ENCODE measurements at places on chromosomes 7 and 10.

- DNase-seq: no peak
Observed at GRCh38 chr7:93883078-93883916, 7.3 kb downstream of the TFPI2 start.

GRCh38 chr10:19970717-19971116 is 154.5 kb downstream of the PLXDC2 start:
- DNase-seq: no peak

GRCh38 chr10:44811072-44811471 is 100.1 kb upstream of the TMEM72 start:
- no peak for DNase-seq

DNA sequence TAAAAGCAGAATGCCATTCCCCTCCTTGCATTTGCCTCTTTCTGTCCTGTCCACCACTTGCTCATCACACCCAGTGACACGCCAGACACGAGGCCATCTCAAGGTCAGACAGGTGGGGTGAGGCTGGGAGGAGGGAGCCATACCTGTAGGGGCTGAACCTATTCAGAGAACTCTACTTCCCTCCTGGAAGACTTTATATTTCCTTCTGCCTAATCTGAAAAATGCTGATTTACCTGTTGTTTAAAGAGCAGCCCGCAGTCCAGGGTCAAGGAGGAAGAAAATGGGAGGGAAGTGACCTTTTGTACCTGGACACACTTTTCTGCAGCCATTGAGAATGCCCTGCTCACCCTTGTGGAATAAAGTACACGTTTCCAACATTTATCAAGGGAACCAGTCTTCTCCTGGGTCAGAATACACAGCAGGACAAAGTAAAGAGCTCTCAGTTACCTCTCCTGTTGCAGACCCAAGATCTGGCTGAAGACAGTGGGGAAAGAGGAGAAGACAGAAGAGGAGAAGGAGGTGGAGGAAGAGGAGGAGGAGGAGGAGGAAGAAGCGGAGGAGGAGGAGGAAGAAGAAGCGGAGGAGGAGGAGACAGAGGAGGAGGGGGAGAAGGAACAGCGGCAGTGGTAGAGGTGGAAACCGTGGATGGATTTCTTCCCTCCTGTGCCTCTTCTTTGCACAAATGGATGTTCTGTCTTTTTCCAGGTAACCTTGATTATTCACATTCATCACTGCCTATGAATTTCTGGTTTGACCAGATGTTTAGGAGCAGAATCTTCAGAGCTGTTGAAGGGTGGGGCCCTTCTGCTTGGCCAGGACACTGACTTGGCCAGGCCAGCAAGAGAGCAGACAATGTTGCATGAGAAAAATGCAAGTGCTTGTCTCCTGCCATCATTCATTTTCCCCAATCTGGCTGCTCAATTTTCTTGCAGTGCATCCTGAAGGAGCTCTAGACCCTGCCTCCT is 1.2 kb upstream of the BLNK start:
- no peak for DNase-seq

- no peak for DNase-seq
Observed at GRCh38 chr7:28964056-28964455, 5.9 kb upstream of the TRIL start.

Data from NCI-H524 (cell line).